ENCODE measurements at places on chromosomes 6 and 20.

DNA sequence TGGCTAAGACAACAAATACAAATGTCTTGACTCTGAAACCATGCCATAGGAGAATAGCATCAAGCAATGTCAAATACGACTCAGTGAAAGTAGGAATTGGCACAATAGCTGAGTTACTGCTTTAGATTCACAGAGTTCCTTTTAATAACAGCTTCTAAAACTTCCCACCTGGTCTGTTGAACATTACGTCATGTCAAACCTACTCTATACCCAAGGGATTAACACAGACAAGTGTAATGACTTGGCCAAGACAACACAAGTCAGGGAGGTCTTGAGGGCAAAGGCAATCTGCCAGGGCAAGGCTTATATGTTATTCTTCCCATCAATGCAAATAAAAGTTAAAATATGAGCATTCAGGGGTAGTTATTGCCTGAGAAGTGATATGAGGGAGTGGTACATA is 265.1 kb upstream of the PRDM1 start:
- DNase-seq = no peak

GRCh38 chr20:35010405-35011192 is 54.9 kb downstream of the MYH7B start:
- DNase-seq = no peak

DNA sequence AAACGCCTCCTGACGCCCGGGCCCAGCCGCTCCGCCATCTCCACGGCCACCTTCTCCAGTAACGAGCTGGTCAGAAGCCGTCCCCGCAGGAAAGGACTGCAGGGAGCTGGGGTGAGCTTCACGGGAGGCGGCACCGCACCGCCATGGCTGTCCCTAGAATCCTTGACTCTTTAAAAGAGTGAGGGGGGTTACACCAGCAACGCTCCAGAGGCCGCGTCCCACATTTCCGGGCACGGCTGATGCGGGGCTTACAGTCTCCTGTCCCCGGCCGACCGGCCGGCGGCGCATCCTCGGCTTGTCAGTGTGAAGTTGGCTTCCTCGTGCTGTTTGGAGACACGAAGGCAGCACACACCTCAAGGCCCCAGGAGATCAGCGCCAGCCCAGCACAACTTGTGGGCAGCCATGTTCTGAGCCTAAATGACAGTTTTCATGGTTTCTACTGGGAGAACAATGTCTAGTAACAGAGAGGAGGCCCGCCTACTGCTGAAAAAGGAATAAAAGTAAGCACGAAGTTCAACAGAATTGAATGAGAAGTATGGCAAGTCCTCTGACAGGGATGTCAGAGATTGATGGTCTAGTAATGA is 30.4 kb downstream of the SLC2A4RG start:
- no peak for DNase-seq

GRCh38 chr6:84752118-84752850 is 12.1 kb downstream of the TBX18 start:
- DNase-seq = no peak

GRCh38 chr6:21213492-21213891 is 380.1 kb upstream of the SOX4 start:
- DNase-seq = no peak

- DNase-seq = no peak
These were observed 72.2 kb upstream of the NAA20 start for GRCh38 chr20:19944772-19945459.

- no peak for DNase-seq
These were observed 156.4 kb downstream of the MBOAT1 start for GRCh38 chr6:20055916-20056315.

GRCh38 chr6:44097782-44098317 is 29.4 kb downstream of the MRPL14 start:
- DNase-seq = no peak

- no peak for DNase-seq
These were observed 119.8 kb downstream of the IPCEF1 start for GRCh38 chr6:154236646-154237301.

DNA sequence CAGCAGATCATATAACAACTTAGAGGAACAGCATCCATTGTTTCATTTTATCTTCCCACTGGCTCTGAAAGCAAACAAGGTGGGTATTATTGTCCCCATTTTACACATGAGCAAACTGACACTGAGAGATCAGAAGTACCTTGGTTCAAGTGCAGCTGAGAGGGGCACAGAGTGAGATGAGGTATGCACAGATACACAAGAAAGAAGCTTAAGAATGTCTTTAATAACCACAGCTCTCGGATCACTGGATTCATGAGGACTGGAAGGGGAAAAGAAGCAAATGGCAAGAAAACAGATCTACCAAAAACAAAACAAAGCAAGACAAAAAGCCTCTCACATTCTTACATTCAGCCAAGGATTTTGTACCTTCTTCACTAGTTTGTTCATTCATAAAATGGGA is 10.6 kb downstream of the SLC2A10 start:
- DNase-seq = no peak

DNA sequence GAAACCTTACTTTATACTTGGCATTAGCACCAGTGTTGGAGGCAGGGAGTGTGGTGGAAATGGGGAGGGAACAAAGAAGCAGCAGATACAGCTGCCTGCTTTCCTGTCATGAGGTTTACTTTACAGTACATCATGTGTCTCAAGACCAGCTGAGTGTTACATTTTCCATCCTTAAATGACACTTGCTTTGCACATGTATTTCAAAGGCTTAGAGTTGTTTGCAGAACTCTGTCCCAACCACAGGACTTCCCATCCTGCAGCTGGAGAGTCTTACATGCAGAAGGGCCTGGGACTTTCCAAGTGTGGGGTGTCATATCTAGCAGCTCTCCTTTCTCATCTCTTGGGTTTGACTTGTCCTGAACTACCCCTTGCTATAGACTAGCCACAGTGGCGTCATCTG is 395.9 kb downstream of the DHX35 start:
- DNase-seq = no peak

GRCh38 chr6:157597461-157598312 is 216.7 kb downstream of the ZDHHC14 start:
- DNase-seq = no peak

GRCh38 chr20:63547725-63548480 is at the start of gene SRMS:
Gene SRMS (minus strand): TSS chr20:63547749. CDS start chr20:63547463, 286 bp downstream.
- DNase-seq = no peak

- no peak for DNase-seq
These were observed 55.6 kb downstream of the KIAA0408 start for GRCh38 chr6:127403636-127404035.

GRCh38 chr6:18640754-18641153 is 253.6 kb downstream of the RNF144B start:
- DNase-seq = no peak

- peak; percentile 3 for DNase-seq
These were observed 424.6 kb upstream of the PTCHD4 start for GRCh38 chr6:48535582-48536009.

GRCh38 chr6:124780623-124781022 is 181.6 kb upstream of the RNF217 start:
- no peak for DNase-seq

DNA sequence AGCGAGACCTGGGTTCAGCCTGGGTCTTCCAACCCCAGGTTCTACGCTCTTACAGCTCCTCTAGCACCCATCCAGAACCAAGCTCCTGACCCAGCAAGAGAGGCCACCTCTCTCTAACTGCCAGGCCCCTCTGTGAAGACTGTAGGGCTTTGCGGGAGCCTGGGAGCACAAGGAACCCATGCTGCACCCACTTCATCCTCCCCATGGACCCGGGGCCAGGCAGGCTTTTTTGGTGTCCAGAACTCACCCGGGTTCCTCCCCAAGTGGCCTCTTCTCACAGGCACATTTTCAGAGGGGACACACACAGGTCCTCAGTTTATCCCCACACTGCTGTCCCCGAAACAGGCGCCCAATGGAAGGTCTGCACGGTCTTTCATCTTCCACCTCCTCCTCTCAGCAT is 145.9 kb downstream of the SYNDIG1 start:
- no peak for DNase-seq

GRCh38 chr20:16548068-16548672 is 25.1 kb downstream of the KIF16B start:
- DNase-seq = no peak

DNA sequence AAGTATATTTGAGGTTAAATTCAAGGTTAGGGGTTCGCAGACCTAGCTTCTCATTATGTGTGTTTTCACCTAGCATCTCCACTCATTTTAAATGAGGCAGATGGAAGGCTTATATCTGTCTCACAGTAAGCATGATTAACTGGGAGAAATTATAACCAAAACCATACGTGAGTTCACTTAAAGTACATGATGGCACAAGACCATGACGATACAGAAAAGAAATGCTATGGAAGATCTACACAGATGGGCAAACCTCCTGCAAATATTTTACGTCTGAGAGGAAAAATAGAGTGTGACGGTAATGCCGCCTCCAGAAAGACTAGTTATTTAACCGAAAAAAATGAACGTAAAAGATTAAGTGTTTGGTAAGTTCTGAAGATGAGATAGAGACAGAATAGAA is 337.8 kb downstream of the FARS2 start:
- DNase-seq = no peak

DNA sequence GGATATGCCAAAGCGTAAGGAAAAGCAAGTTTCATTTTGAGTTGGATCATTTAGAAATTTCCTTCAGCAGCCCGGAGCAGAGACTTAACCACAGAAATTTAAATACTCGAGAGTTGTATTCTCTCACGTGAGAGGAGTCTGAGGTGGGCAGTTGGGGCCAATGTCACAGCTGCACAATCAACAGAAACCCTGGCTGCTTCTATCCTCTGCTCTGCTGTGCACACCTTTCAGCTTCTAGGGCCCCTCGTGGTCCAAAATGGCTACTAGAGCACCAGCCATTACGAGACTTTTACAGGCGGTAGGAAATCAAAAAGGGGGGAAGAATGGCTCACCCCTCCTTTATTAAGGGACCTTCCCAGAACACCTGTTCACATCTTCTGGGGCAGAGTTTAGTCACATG is 153.9 kb downstream of the TAF4 start:
- no peak for DNase-seq

DNA sequence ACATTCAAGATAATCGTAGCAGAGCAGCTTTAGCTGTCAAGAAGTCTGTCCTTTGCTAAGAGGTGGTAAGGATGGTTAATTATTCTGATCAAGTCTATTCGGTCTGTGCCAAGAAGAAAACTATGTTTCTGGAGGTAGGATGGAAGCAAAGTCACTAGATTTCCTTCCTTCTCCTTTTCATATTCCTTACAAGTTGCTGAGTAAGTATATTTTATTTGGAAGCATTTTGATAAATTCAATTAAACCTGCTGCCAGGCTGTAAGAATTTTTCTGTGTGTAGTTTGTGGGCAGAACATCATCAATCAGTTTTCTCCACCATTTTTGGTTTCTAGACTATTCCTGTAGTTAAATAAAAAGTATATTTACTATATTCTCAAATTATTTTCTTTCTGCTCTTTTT is 311.3 kb downstream of the PRKN start:
- DNase-seq = no peak

GRCh38 chr20:9300080-9300479 is 214.3 kb upstream of the LAMP5 start:
- no peak for DNase-seq

GRCh38 chr20:63316502-63316921 is 23.5 kb downstream of the COL20A1 start:
- DNase-seq = no peak

DNA sequence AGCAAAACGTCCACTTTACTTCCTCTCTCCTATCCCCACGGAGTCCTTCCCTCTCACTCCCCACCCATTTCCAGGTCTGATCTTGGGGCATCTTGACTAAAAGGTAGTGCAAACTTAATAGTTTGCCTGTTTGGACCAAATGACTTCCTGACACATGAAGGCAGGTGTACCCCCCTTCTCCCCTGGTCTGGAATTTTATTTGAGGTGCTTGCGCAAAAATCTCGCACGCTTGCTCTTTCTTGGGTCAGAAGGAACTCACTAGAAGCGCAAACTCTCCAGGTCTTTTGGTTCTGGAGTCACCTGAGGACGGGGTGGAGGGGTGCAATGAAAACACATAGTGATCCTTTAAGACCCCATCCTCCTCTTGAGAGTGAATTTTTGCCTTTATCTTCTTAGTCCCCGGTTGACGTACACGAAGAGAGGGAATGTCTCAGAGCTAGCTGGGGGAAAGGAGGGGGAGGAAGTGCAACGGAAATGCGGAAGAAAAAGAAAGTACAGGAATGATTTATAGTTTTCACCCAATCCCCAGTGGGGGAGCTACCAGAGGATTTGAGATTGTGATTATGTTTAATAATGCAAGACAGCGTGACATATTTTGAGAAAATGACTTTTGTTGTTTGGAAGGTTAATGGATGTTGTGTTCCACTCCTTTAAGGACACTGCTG is 4.9 kb downstream of the ADGRB3 start:
- no peak for DNase-seq

DNA sequence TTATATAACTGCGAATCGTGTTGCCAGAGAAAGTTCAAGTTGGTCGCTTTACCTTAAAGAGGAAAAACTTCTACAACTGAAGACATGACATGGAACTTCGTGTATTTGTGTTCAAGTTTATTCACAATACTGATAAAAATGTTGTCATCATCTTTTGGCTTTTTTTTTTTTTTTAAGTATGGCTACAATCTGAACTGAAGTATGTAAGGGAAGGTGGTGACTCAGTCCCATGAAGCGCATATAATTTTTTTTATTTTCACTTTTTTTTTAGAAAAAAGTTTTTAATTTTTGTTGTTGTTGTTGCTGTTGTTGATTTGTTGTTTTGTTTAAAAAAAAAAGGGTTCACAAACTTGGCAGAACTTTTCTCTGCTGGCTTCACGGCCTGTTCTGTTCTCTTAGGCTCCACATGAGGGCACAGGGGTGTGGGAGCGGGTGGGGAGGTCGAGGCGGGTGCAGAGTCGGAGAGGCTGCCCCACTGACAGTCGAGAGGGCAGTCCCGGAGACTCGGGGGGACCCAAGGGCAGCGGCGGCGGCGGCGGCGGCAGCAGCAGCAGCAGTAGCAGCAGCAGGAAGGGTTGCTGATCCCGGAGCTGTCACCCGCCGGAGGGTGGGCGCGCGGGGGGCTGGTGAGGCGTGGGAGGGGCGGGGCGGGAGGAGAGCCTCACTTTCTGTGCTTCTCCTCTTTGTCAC is 17.0 kb downstream of the TFAP2A start:
- DNase-seq = no peak

GRCh38 chr20:46939031-46939965 is 44.7 kb downstream of the EYA2 start:
- DNase-seq = peak; percentile 45

GRCh38 chr20:33013701-33014326 is 6.3 kb downstream of the BPIFB2 start:
- DNase-seq = no peak

- no peak for DNase-seq
These were observed 36.2 kb downstream of the BTBD9 start for GRCh38 chr6:38603496-38603895.

- no peak for DNase-seq
These were observed 19.2 kb upstream of the CDKN1A start for GRCh38 chr6:36659271-36659670.

- DNase-seq = no peak
These were observed 46.8 kb upstream of the RNF146 start for GRCh38 chr6:127219869-127220268.

- no peak for DNase-seq
These were observed 1.0 kb downstream of the FKBP1A start for GRCh38 chr20:1391640-1392442.

- DNase-seq = no peak
These were observed 297.7 kb downstream of the DOK5 start for GRCh38 chr20:54772893-54773642.

Measured in iPS DF 19.7 (cell line).